ENCODE measurements at places on chromosomes 2 and 18. TPM values are rescaled to one million over a fixed set of nuclear protein-coding genes. Genes with fewer than 3 reads are reported as not detected.

CDC42EP3 gene
- total RNA-seq: 25.2 TPM

C2orf66 gene
- total RNA-seq: not detected

IL1R1 gene
- 0.46 TPM for total RNA-seq

SLC9A2 gene
- 0.15 TPM for total RNA-seq

DNMT3A gene
- total RNA-seq: 162 TPM

IL36RN gene
- total RNA-seq: not detected

TOGARAM2 gene
- total RNA-seq: 0.59 TPM

IL1RN gene
- total RNA-seq: not detected

TDRD15 gene
- not detected for total RNA-seq

CFAP65 gene
- total RNA-seq: 0.13 TPM

CYP26B1 gene
- total RNA-seq: 0.36 TPM

MC5R gene
- 0.31 TPM for total RNA-seq

ANKRD44 gene
- 1.3 TPM for total RNA-seq

PDE11A gene
- total RNA-seq: 0.19 TPM

CRYGC gene
- total RNA-seq: not detected

POTEJ gene
- not detected for total RNA-seq

COLEC12 gene
- total RNA-seq: 2.3 TPM

FOXD4L1 gene
- not detected for total RNA-seq

GPR55 gene
- not detected for total RNA-seq

ZAP70 gene
- not detected for total RNA-seq

MCM6 gene
- total RNA-seq: 132 TPM

SYT4 gene
- 9.7 TPM for total RNA-seq

TCF4 gene
- total RNA-seq: 118 TPM

NTSR2 gene
- not detected for total RNA-seq

B3GNT7 gene
- 73.1 TPM for total RNA-seq

CDKL4 gene
- 0.29 TPM for total RNA-seq

SH3BP4 gene
- total RNA-seq: 39.4 TPM

KIAA1328 gene
- total RNA-seq: 5.7 TPM

OBSL1 gene
- 135 TPM for total RNA-seq

VWC2L gene
- total RNA-seq: not detected

CDK15 gene
- total RNA-seq: not detected

APLF gene
- total RNA-seq: 4.9 TPM

DHRS9 gene
- total RNA-seq: not detected

DSG1 gene
- not detected for total RNA-seq

KRCC1 gene
- 8.5 TPM for total RNA-seq

PFN4 gene
- not detected for total RNA-seq

INHA gene
- 0.73 TPM for total RNA-seq

All from H1 (cell line).